T-helper 2 cell treated with Interferon-gamma antibody and Interleukin-4, amounts not matched to agents 5 μg/mL and 100 μg/mL, for 36 hours (primary cell): ENCODE measurements at places on chromosomes 16 and 17.
A peak's percentile ranks its signal among the peaks of the same experiment; 100 is the strongest.

GRCh38 chr16:24977678-24978075 is 37.5 kb downstream of the ARHGAP17 start:
- H3K27ac ChIP-seq, result no peak overlapping the region
- DNase-seq, result no peak
- H3K4me3 ChIP-seq, result no peak overlapping the region
- peaks cover 32% of the 10 kb centered on the region for H3K36me3 ChIP-seq
- H3K4me1 ChIP-seq, result peaks cover 21% of the 10 kb centered on the region

GRCh38 chr17:75271955-75272847 is 1.2 kb upstream of the MIF4GD start:
- DNase-seq, result no peak
- peak overlapping the region; percentile 84 for H3K27ac ChIP-seq
- H3K36me3 ChIP-seq, result peaks cover 23% of the 10 kb centered on the region
- peaks cover 30% of the 10 kb centered on the region for H3K4me1 ChIP-seq

DNA sequence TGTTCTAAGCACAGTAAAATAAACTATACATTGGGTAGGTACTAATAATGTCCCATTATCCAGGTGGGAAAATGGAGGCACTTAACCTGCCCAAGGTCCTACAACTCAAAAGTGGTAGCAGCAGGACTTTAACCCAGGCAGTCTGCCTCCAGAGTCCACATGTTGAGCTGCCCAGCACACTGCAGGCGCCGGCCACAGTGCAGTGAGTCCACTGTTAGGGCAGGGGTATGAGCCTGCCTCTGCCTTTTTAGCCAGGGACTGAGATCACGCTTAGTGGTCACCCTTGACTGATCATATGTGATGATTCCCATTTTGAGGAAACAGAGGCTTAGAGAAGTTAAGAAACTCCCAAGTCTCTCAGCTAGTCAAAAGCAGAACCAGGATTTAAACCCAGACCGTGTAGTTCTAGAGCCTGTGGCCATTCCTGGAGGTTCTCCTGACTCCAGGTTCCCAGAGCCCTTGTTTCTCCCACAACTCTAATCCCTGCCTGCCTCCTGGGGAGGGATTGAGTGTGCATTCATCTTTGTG is 8.4 kb downstream of the CES1 start:
- no peaks in the 10 kb centered on the region for H3K36me3 ChIP-seq
- H3K27me3 ChIP-seq, result no peaks in the 10 kb centered on the region
- H3K27ac ChIP-seq, result no peak overlapping the region
- H3K4me3 ChIP-seq, result no peak overlapping the region

DNA sequence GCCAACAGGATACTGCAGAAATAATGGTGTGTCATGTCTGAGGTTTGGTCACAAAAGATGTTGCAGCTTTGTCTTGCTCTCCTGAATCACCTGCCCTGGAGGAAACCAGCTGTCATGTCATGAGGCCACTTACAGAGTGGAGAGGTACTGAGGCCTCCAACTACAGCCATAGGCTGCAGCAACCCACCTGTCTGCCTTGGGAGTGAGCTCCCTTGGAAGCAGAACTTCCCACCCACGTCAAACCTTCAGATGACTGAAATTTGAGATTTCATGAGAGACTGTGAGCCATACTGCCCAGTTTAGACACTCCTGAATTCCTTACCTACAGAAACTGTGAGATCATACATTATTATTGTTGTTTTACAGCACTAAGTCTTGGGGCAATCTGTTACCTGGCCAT is 475.9 kb downstream of the HS3ST3B1 start:
- H3K36me3 ChIP-seq, result no peaks in the 10 kb centered on the region
- no peak overlapping the region for H3K27ac ChIP-seq
- H3K4me3 ChIP-seq, result no peak overlapping the region

- no peak for DNase-seq
- H3K36me3 ChIP-seq, result no peaks in the 10 kb centered on the region
- no peaks in the 10 kb centered on the region for H3K4me1 ChIP-seq
- H3K4me3 ChIP-seq, result no peak overlapping the region
- no peaks in the 10 kb centered on the region for H3K27me3 ChIP-seq
- no peak overlapping the region for H3K27ac ChIP-seq
Measured at GRCh38 chr16:65832679-65833078, 533.8 kb upstream of the CDH5 start.

DNA sequence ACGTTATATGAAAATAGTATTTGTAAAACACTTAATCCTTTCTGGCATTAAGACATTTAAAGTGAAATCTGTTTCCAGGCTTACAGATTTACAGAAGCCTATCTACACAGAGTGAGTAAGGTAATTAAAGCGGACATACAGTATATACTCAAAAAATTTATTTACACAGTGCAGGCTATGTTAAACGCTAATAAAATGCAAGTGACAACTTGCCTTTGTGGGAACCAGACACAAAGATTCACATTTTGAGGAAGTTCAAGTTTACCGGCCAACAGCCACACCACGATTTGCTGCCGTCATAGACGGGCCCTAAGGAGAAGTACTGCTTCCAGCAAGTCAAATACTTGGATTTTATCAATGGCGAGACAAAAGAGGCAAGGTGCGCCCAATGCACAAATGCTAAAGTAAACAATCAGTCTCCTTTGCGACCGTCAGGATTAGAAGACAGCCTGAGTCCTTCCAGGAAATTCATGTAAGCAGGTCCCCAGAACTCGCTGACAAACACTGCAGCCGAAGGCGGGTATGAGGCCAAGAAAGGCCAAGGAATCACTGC is 801 bp downstream of the VPS35 start:
- peaks cover 20% of the 10 kb centered on the region for H3K36me3 ChIP-seq
- DNase-seq, result no peak
- no peaks in the 10 kb centered on the region for H3K27me3 ChIP-seq
- H3K27ac ChIP-seq, result no peak overlapping the region

DNA sequence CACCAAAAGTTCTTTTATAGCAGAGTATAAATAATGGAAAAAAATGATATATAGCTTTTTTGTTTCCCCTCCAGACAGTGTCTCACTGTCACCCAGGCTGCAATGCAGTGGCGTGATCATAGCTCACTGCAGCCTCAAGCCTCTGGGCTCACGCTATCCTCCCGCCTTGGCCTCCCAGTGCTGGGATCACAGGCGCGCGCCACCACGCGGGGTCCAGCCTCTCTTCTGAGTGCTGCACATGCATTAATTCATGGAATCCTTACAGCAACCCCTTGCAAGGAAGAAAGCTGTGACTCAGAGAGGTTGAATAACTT is 18.0 kb upstream of the ZNF629 start:
- peaks cover 3% of the 10 kb centered on the region for H3K36me3 ChIP-seq
- DNase-seq, result no peak
- H3K4me3 ChIP-seq, result peak overlapping the region; percentile 61
- no peak overlapping the region for H3K27ac ChIP-seq
- H3K4me1 ChIP-seq, result peaks cover 19% of the 10 kb centered on the region

GRCh38 chr17:8234361-8235270 is 13.2 kb downstream of the CTC1 start:
- H3K27ac ChIP-seq, result no peak overlapping the region
- no peak for DNase-seq
- H3K36me3 ChIP-seq, result peaks cover 62% of the 10 kb centered on the region

GRCh38 chr16:4303973-4304372 is 11.9 kb upstream of the GLIS2 start:
- H3K4me1 ChIP-seq, result peaks cover 20% of the 10 kb centered on the region
- H3K36me3 ChIP-seq, result peaks cover 17% of the 10 kb centered on the region
- no peaks in the 10 kb centered on the region for H3K27me3 ChIP-seq
- no peak overlapping the region for H3K27ac ChIP-seq
- no peak overlapping the region for H3K4me3 ChIP-seq

DNA sequence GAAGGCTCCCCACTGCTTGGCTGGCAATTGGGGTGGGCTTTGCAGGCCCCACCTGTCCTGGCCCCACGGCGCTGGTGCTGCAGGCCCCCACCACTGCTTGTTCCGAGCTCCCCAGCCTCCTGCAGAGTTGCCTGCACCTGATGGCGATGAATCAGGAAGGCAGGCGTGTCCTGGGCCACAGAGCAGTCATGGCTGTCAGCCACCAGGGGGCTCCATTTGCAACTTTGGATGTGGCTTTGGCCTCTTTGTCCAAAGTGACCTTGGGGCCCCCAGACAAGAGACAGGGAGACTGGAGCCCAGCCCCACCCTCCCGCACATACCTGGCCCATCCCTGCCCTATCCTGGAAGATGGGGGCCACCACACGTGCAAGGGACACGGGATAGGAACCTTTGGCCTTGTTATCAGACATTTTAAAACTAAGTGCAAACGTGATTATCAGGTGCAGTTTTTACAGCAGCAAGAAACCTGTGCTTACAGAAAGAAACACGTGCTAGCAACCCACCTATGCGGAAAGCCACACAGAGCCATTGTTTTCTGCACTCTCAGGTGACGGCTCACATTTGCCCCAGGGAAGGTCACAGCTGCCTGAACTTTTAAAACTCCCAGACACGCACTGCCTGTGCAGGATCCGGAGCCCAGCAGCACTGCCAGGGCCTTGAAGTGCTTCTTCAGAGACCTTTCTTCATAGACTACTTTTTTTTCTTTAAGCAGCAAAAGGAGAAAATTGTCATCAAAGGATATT is at the start of gene DNASE1:
TSS of gene DNASE1 (plus strand) at position 443 of the 743 bp plus-strand sequence. CDS start 683 bp downstream, outside the sequence.
- H3K36me3 ChIP-seq, result peaks cover 37% of the 10 kb centered on the region
- peaks cover 9% of the 10 kb centered on the region for H3K4me1 ChIP-seq
- H3K27ac ChIP-seq, result no peak within 1 kb of the TSS
- H3K4me3 ChIP-seq, result no peak within 1 kb of the TSS

- H3K4me1 ChIP-seq, result peaks cover 19% of the 10 kb centered on the region
- peaks cover 2% of the 10 kb centered on the region for H3K36me3 ChIP-seq
- DNase-seq, result peak; percentile 27
- no peak overlapping the region for H3K27ac ChIP-seq
- H3K4me3 ChIP-seq, result peak overlapping the region; percentile 79
- peaks cover 62% of the 10 kb centered on the region for H3K27me3 ChIP-seq
Measured at GRCh38 chr17:44970136-44970741, 2.1 kb upstream of the C1QL1 start.

- no peak overlapping the region for H3K27ac ChIP-seq
- H3K36me3 ChIP-seq, result no peaks in the 10 kb centered on the region
- no peak overlapping the region for H3K4me3 ChIP-seq
- H3K4me1 ChIP-seq, result peaks cover 9% of the 10 kb centered on the region
- no peak for DNase-seq
Measured at GRCh38 chr16:23931199-23931598, 95.4 kb downstream of the PRKCB start.

- peaks cover 10% of the 10 kb centered on the region for H3K27me3 ChIP-seq
- H3K36me3 ChIP-seq, result no peaks in the 10 kb centered on the region
- no peak overlapping the region for H3K27ac ChIP-seq
- peaks cover 3% of the 10 kb centered on the region for H3K4me1 ChIP-seq
- no peak overlapping the region for H3K4me3 ChIP-seq
- no peak for DNase-seq
Measured at GRCh38 chr17:56966338-56966737, 5.5 kb upstream of the COIL start.

GRCh38 chr16:20064931-20065330 is 8.8 kb downstream of the GPR139 start:
- DNase-seq, result no peak
- no peaks in the 10 kb centered on the region for H3K4me1 ChIP-seq
- no peak overlapping the region for H3K27ac ChIP-seq

GRCh38 chr17:73427198-73427597 is 115.4 kb upstream of the CDC42EP4 start:
- no peaks in the 10 kb centered on the region for H3K27me3 ChIP-seq
- H3K4me1 ChIP-seq, result peaks cover 4% of the 10 kb centered on the region
- H3K27ac ChIP-seq, result no peak overlapping the region
- no peaks in the 10 kb centered on the region for H3K36me3 ChIP-seq

GRCh38 chr17:31357091-31357490 is 34.4 kb upstream of the RAB11FIP4 start:
- no peak overlapping the region for H3K4me3 ChIP-seq
- no peaks in the 10 kb centered on the region for H3K27me3 ChIP-seq
- H3K4me1 ChIP-seq, result no peaks in the 10 kb centered on the region
- H3K36me3 ChIP-seq, result peaks cover 22% of the 10 kb centered on the region
- no peak overlapping the region for H3K27ac ChIP-seq

DNA sequence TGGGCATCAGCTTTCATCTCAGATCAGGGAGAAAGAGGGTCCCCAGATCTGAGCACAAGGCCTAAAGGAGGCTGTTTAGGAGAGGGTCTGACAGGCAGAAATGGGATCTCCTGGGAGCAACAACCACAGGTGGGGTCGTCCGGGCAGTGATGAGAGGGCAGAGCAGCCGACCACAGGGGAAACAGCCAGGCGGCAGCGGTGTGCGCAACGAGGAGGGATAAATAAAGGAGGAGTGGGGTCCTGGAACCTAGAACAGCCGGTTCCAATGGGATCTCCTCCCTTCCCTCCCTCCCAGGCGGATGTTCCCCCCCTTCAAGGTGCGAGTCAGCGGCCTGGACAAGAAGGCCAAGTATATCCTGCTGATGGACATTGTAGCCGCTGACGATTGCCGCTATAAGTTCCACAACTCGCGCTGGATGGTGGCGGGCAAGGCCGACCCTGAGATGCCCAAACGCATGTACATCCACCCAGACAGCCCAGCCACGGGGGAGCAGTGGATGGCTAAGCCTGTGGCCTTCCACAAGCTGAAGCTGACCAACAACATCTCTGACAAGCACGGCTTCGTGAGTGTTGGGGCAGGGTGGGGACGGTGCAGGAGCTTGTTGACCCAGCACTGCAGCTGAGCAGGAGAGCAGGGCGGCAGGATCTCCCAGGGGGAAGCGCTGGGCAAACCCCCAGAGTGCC is 1.9 kb downstream of the TBX2 start:
- H3K4me3 ChIP-seq, result no peak overlapping the region
- H3K27ac ChIP-seq, result no peak overlapping the region
- peaks cover 3% of the 10 kb centered on the region for H3K36me3 ChIP-seq

DNA sequence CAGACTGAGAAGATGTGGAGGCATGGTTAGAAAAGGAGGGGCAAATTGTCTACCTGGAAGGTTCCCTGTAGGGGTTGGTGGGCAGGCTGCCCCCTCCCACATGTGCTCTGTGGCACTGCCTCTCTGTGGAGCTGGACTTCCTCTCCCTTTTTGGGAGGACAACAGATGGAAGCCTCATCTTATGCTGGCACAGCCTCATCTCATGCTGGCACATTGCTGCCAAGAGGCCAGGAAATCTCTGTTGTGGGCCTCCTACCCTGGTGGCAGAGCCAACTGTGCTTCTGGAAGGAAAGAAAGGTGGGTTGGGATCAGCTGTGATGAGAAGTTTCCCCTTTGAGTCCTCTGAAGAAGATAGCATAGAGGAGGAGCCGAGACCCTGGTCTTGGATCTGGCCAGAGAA is 19.7 kb upstream of the BRD7 start:
- H3K27me3 ChIP-seq, result peaks cover 3% of the 10 kb centered on the region
- no peak for DNase-seq
- no peaks in the 10 kb centered on the region for H3K36me3 ChIP-seq
- H3K27ac ChIP-seq, result no peak overlapping the region
- H3K4me1 ChIP-seq, result no peaks in the 10 kb centered on the region
- H3K4me3 ChIP-seq, result no peak overlapping the region

GRCh38 chr16:8678068-8678927 is 3.9 kb downstream of the ABAT start:
- no peak for DNase-seq
- no peak overlapping the region for H3K4me3 ChIP-seq

GRCh38 chr16:46701615-46702014 is 12.2 kb downstream of the ORC6 start:
- no peak for DNase-seq
- peaks cover 18% of the 10 kb centered on the region for H3K36me3 ChIP-seq
- H3K4me3 ChIP-seq, result no peak overlapping the region
- no peak overlapping the region for H3K27ac ChIP-seq
- H3K4me1 ChIP-seq, result peaks cover 3% of the 10 kb centered on the region
- H3K27me3 ChIP-seq, result no peaks in the 10 kb centered on the region

GRCh38 chr17:50904518-50905459 is 38.6 kb upstream of the TOB1 start:
- no peaks in the 10 kb centered on the region for H3K27me3 ChIP-seq
- no peak for DNase-seq
- H3K36me3 ChIP-seq, result no peaks in the 10 kb centered on the region
- no peak overlapping the region for H3K27ac ChIP-seq
- no peak overlapping the region for H3K4me3 ChIP-seq
- H3K4me1 ChIP-seq, result peaks cover 30% of the 10 kb centered on the region

- no peaks in the 10 kb centered on the region for H3K27me3 ChIP-seq
- H3K36me3 ChIP-seq, result no peaks in the 10 kb centered on the region
- no peak overlapping the region for H3K27ac ChIP-seq
- H3K4me3 ChIP-seq, result no peak overlapping the region
Measured at GRCh38 chr17:21674242-21674731, 18.0 kb upstream of the KCNJ18 start.
